RPMI8226 (cell line): ENCODE measurements at places on chromosomes 5 and 9.

DNA sequence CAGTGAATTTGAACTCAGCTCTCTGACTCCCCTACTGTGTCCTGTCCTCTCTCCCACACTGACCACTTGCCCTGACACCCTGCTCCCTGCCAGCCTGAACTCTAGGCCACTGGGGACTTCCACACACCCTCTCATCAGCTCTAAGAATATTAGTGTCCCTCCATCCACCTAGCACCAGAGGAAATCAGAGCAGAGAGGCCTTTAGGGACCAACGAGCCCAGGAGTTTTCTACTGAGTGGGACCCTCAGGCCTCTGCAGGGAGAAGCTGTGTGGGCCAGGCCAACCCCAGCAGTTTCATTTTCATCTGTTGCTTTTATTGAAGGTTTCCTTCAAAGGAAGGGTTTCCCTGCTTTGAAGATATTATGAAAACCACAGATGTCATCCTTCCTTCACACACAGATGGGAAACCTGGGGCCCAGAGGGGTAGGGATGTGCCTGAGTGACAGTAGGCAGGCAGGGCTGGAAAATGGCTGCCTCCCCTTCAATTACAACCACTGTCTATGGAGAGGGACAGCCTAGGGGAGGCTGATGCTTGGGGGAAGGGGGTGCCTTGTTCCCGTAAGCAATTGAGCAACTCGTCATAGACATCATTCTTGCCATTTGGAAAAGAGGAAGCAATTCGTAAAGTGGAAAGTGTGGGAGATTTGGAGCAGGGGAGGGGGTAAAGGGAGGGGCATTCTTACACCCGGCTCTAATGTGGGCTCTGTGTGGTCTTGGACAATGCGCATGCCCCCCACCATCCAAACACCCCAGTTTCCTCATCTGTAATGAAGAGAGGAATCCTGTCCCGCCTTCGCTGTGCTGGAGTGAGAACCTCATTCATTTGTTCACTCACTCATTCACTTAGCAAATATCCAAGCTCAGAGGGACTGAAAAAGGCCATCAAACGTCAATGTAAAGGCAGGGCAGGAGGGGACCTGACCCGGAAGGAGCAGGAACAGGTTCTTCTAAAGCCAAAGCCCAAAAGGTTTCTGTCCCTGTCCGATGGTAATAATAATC is 3.9 kb downstream of the GLIPR2 start:
- DNase-seq: no peak

- no peak for DNase-seq
Measured at GRCh38 chr9:80410106-80410505, 838.3 kb downstream of the TLE4 start.

- DNase-seq: no peak
Measured at GRCh38 chr9:110319781-110320492, 17.7 kb downstream of the TXNDC8 start.

DNA sequence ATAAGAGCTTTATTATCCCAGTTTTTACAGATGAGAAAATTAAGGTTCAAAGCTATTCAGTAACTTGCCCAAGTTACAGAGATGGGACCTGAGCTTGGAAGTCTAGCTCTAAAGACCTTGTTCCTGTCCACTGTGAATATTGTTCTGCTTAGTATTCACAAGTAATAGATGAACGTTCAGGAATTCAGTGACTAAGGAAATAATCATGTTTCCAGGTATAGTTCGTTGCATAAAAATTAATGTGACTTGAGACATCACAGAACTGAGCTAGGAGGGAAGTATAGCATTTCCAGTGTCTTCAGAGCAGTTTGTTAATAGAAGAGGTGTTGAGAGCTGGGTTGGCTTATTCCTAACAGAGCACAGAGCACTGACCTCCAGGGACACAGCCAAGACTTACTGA is 136.1 kb downstream of the FGF1 start:
- no peak for DNase-seq

DNA sequence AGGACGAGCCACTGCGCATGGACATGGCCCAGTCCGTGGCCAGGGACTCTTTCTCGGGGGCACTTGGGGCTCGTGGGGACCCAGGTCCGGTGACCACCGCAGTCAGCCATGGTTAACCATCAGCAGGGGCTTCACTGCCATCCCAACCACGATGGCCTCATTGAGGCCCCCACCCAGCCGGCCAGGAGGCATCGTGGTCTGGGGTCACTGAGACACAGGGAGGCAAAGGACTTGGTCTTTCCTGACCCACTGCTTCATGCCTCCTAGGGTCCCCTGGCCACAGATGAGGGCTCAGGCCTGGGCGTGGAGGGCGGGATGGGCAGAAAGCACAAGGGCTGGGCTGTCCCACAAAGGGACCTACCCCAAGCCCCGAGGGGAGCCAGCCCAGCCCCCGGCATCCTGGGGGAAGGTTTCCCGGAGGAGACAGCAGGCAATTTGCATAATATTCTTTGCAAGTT is 6.6 kb downstream of the NACC2 start:
- DNase-seq: no peak

- DNase-seq: no peak
Measured at GRCh38 chr9:121759996-121760395, 108.6 kb downstream of the DAB2IP start.

DNA sequence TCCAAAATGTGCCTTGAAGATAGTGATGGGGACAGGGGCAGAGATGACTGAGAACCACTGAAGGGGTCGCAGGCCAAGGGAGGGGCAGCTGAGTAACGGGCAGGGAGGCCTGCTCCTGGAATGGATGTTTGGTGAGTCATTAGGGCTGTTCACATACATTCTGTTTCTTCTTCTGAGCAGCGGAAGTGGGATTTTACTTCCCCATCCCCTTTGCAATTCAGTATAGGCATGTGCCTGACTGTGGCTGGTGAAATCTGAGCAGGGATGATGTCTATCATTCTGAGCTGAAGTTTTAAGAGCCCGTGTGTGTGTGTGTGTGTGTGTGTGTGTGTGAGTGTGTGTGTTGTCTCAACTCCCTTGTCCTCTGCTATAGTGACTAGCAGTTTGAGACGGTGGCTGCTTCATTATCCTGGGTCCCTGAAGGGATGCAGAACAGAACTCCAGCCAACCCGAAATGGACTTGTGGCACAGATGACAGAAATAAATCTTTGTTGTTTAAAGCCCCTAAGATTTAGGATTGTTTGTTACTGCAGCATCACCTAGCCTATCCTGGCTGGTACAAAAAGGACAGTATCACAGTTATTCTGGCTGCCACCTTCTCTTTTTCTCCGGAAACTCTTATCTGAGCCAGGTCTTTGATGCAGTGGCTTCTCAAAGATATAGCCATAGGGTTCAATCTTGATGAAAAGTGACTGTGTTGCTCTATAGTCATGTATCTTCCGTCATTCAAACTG is 29.2 kb upstream of the TGFBI start:
- DNase-seq: no peak

DNA sequence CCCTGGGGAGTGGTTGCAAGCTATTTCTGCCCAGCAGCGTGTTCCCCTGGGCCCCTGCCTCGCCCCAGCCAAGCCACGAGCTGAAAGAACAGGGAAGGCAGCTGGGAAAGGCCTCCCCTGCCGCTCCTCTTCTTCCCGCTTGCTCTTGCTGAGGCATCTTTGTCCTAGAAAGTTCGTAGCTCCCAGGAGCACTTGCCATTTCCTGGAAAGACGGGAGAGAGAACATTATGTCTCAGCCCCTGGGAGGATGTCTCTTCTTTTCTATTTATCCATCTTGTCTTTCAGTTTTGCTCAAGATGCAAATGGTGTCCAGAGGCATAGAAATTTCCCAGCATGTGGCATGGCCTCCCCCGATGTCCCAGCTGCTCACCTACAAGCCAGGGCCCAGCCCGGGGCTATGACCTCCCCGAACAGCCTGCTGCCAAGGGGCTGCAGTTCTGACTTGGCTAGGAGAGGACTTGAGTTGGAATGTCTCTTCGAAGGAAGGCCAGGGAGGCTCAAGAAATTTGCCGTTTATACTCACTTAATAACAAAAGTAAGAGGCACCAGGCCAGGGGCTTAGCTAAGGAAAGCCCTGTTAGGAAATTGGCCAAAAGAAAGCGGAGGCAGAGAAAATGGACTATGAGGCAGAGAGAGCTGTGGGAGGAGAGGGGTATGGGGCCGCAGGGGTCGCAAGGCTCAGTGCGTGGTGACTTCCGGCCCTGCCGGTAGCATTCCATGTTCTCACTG is 87.3 kb downstream of the LIFR start:
- DNase-seq: no peak

DNA sequence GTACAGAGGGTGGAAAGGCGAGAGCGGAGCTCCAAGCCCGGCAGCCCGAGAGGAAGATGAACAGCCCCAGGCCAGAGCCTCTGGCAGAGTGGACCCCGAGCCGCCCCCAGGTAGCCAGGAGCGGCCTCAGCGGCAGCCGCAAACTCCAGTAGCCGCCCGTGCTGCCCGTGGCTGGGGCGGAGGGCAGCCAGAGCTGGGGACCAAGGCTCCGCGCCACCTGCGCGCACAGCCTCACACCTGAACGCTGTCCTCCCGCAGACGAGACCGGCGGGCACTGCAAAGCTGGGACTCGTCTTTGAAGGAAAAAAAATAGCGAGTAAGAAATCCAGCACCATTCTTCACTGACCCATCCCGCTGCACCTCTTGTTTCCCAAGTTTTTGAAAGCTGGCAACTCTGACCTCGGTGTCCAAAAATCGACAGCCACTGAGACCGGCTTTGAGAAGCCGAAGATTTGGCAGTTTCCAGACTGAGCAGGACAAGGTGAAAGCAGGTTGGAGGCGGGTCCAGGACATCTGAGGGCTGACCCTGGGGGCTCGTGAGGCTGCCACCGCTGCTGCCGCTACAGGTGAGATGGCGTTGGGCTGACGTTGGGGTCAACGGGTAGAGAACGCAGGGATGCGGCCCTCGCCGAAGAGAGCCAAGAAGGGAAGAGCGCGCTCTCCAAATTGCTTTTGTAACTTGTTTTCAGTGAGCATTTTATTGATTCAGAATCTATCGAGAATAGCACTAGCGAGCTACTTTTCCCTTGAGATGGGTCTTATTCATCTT is at the start of gene PTGER4:
Gene PTGER4 (plus strand): TSS at position 3 of the 769 bp plus-strand sequence. CDS start 1,079 bp downstream, outside the sequence.
- DNase-seq: no peak

- DNase-seq: no peak
Measured at GRCh38 chr9:98960409-98960808, 16.7 kb downstream of the COL15A1 start.

- no peak for DNase-seq
Measured at GRCh38 chr5:176350416-176350815, 11.1 kb downstream of the KIAA1191 start.

DNA sequence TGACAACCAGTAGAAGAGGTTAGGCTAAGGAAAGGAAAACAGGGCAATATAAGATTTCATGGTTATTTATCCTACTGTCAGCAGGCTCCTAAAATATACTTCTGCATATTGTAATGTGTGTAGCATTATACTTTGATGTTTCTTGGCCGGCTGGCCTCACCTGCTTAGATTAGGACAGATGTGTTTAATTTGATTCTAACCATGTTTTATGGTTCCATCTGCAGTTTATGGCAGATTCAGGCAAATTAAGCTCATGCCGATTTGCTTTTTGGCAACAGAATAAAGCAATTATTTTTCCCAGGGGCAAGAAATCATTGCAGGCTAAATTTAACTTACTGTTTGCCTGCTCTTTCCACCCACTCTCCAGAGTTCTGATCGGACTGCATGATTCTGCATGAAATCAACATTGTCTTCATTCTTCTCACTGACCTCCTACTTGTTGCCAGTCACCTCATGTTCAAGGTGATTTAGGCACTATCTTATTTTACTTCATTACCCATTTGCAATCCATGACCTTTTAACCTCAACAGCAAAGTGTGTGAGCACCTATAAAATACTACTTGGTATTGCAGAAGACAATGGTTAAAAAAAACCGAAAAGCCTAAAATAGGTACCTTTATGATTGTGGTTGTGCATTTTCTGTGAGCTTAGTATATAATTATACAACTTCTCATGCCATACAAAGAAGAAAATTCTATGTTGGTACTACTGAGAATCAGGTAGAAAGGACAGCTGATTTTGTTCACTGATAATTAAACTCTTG is 125.2 kb downstream of the EDIL3 start:
- no peak for DNase-seq
